ENCODE measurements at places on chromosomes 7 and 10.

GRCh38 chr10:67770537-67770936 is 67.5 kb downstream of the DNAJC12 start:
- no peak for DNase-seq

GRCh38 chr7:99042957-99043356 is 101.0 kb downstream of the SMURF1 start:
- DNase-seq: no peak

DNA sequence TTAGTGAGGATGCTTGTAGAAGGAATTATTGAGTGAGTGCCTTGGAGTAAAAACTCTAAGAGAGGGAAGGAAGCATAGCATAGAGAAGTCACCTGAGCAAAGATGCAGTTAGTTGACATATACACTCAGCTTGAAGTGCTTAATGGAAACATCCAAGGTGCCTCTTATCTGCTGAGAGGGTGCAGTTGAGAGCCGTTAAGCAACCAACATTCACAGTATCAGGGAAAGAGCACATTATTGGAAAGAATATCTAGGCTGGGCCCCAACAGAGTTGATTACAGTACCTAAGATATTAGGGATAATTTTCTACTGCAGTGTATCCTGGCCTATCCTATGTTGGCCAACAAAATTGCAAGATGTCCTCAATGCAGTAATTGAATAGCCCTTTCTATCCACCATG is 302.0 kb downstream of the ETV1 start:
- DNase-seq: no peak

DNA sequence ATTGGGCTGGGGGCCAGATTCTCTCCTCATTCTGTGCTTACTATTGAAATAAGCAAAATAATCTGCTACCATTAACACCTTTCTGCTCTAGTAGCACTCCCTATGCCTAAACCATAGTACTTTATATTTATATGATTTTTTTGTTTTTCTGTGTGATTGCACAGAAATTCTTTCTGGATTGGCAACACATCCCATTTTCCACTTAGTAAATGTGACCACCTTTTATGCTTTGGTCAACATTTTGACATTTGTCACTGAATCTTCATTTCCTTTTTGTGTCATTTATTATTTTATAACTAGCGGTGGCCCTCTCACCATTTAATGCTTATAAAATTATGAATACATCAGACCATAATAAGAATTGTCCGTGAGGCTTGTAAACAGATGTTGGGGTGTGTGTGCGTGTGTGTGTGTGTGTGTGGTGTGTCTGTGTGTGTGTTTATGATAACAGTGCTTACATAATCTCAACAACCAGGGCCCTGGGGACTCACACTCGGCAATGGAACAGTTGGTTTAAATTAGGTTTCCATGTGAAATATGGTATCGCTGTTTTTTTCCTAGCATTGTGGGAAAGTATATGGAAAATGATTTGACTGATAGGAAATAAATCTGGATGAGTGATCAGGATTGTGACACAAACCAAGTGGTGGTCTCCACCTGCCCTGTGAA is 138.9 kb downstream of the NOC3L start:
- DNase-seq: no peak

DNA sequence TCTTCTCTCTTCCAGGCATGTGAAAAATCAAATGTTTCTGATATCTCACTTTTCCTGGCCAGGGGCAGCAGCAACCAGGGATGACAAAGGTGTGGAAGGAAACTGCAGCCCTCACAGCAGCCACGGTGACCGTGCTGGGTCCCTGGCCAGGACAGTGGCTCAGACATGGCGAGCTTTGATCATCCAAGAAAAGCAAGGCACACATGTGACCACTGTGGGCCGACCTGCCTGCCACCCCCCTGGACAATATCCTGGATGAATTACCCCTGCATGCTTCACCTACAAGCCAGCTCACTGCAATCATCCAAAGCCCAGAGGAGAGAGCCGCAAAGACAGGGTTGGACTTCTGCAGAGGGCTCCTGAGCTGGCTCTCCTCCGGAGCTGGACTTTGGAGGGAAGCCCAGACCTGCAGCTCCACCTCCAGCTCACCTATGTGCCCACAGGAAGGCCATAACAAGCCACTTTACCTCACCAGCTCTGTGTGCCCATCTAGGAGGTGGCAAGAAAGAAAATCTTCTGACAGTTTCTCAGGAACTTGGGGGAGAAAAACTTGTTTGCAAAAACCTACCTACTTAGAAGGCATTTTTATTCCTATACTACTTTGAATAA is 2.7 kb downstream of the CHST15 start:
- no peak for DNase-seq

GRCh38 chr7:40833191-40833887 is 698.5 kb downstream of the SUGCT start:
- no peak for DNase-seq

- no peak for DNase-seq
Measured at GRCh38 chr10:10256860-10257259, 760.8 kb upstream of the CELF2 start.

DNA sequence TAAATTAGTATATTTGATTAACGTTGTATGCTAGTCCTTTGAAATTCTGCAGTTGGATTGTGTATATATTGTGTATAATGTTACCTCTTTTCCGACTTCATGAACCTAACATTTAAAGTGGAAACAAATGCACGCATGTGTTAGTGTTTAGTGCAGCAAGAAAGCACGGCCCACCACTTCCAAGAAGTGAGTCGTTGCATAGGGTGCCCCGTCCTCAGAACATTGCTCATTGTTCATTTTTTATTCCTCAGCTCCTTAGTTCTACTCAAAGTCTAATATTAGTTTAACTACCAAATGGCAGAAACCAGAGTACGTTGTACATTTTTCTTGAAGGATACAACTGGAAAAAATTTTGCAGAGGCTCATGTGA is 407.6 kb downstream of the AUTS2 start:
- DNase-seq: no peak

- no peak for DNase-seq
Measured at GRCh38 chr7:14507617-14508016, 394.9 kb downstream of the DGKB start.

GRCh38 chr10:84548869-84549268 is 220.5 kb downstream of the CCSER2 start:
- DNase-seq: no peak

GRCh38 chr10:62804356-62805230 is at the start of gene ADO:
ADO (plus strand) TSS chr10:62804720; CDS start chr10:62805060, 340 bp downstream.
- peak; percentile 82 for DNase-seq

- no peak for DNase-seq
Measured at GRCh38 chr7:2622869-2623697, 8.7 kb upstream of the TTYH3 start.

DNA sequence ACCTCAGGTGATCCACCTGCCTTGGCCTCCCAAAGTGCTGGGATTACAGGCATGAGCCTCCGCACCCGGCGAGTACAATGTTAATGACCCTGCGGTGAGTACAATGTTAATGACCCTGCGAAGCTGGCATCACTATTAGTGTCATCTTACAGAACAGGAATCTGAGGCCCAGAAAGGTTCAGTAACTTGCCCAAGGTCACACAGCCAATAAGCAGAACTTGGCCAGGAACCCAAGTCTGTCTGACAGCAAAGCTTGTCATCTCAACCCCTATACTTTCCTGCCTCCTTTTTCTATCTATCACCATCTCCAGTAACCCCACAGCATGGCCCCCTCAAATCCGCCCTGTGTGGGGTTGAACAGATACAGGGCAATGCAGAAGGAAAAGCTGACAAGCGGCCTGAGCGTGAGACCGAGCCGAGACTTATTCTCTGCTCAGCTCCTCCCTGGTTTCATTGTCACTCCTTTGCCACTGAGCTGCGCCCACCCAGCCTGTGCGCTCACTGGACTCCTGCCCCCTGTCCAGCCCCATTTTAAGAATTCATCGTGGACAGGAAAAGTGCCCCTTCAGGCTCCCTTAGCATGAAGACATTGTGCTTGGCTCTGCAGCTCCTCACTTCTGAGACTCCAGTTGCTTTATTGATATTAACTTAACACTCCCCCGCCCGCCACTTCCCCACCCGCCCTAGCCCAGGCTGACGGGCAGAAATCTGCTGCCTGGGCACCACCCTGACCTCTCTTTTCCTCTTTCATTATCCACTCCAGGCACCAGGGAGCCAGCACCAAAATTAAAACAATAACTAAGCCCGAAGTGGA is 58.1 kb upstream of the LBX1 start:
- no peak for DNase-seq

GRCh38 chr10:21517134-21518031 is 8.1 kb downstream of the SKIDA1 start:
- no peak for DNase-seq

- no peak for DNase-seq
Measured at GRCh38 chr7:13155188-13155587, 467.8 kb downstream of the ARL4A start.

DNA sequence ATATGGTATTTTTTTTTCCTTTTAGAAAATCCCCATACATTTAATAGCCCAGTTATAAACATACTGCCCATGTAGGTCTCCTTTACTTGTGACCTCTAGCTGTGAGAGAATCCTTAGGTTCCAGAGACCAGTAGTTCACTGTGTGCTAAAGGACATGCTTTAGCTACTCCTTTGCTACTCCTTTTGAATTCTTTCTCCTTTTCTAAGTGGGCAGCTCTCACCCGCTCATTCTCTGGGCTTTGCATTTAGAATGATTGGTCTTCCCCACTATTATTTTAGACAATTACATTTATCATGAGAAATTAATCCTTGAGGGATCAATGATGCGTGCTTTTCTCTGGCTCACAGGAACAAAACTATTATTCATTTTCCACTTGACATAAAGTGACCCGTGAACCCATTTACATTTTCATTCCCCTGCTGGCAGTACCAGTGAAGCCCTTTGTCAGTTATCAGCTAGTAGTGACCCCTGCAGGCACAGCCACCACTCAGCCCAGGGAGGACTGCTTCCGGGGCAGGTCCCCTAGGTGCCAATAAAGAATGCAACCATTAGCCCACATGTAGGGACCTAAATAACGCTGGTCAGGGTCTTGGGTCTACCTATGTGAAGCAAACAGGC is 844.3 kb downstream of the CNTNAP2 start:
- no peak for DNase-seq

DNA sequence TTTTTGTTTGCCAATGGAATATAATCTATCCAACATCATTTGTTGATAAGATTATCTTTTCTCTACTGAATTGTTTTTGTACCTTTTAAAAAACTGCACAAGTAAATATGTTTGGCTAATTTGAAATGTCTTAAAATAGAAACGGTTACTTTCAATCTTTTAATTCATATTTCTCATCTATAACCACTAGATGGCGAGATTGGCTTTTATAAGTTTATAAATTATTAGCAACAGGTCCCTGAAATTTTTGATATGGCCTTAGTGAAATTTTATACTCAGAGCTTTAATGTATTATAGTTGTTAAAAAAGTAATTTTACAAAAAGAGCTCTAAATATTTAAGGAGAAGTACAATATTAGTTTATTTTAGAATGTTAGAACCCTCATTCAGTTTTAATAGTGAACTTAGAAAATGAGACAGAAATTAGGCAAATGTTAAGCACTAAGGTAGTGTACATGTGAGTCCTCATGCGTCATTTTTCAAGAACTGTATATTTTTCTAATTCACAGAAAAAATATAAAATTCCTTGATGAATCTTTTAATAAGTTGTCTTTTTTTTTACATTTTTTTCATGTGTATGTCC is 592.5 kb downstream of the ARL4A start:
- DNase-seq: peak; percentile 29

Measured in CD4-positive, alpha-beta T cell treated with Interleukin-12 subunit alpha and Interleukin-12 subunit beta, for 1 hour (primary cell).